ENCODE measurements at places on chromosomes 6 and 20.

- no peak for DNase-seq
Observed at GRCh38 chr20:1462834-1463233, 3.8 kb downstream of the NSFL1C start.

GRCh38 chr6:129766959-129767728, 57.2 kb upstream of the ARHGAP18 start:
- DNase-seq: no peak

GRCh38 chr6:145551164-145551563, 184.2 kb downstream of the EPM2A start:
- DNase-seq: no peak

GRCh38 chr6:4403828-4404227, 268.5 kb upstream of the ECI2 start:
- no peak for DNase-seq

GRCh38 chr20:1165941-1166340, 18.8 kb downstream of the TMEM74B start:
- DNase-seq: no peak

GRCh38 chr6:97150932-97151331, 132.1 kb downstream of the MMS22L start:
- no peak for DNase-seq

DNA sequence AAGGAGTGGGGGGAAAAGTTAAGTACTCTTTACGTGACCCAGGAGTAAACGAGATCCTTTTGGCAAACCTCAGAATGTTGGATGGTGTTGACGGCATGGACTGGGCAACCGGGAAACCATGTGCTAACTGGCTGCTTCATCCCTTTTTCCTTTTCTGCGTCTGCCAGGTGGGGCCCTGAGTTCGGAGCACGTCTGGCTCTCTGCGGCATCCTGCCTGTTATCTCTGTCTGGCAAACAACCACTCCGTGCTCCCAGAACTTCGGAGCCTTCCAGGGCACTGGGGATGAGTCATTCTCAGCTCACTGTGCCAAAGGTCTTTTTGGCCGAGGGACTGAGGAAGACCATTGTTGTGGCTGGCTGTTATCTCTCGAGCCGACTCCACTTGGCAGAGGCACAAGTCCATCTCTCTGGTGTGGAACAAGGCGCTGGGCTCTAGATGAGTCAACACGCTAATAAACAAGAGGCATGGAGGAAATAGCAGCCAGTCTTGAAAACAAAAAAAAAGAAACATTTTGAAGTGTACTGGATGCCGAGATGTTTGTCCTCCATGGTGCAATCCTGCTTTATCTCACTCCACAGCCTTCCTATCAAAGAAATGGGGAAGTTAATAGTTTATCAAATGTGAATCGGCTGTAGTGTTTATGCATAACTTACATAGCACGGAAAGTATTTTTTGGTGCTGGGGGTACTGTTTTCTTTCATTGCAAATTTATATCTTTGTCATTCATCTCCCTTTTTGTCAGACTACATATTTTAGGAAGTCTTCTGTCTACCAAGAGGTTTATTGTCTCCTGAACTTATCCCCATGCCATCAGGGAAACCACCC, 64.6 kb upstream of the TXNDC5 start:
- no peak for DNase-seq

- no peak for DNase-seq
Observed at GRCh38 chr6:18406955-18407749, 20.0 kb downstream of the RNF144B start.

- no peak for DNase-seq
Observed at GRCh38 chr20:32234135-32234808, 26.6 kb downstream of the POFUT1 start.

DNA sequence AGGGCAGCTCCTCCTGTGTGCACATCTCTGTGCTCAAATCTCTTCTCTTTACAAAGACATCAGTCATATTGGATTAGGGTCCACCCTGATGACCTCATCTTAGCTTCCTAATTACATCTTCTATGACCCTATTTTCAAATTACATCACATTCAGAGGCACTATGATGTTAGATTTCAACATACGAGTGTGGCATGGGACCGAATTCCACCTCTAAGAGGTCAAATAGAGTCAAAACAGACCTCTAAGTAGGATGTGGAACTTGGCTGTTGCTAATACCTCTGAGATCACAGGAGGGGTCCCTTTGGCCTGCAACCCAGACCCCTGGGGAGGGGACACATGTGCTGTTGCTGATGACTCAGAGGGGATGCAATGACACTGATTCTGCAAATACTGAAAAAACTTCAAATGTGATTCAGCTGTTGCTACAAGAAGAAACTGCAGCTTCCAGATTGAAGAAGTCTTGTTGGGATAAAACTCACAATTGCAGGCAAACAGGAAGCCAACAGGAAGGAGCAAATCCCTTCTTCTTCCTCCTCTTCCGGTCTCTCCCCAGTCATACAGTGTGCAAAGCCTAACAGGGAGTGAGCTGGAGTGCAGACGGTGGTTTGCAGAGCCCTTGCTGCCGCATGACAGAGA, 216.2 kb downstream of the MYLK4 start:
- DNase-seq: no peak

DNA sequence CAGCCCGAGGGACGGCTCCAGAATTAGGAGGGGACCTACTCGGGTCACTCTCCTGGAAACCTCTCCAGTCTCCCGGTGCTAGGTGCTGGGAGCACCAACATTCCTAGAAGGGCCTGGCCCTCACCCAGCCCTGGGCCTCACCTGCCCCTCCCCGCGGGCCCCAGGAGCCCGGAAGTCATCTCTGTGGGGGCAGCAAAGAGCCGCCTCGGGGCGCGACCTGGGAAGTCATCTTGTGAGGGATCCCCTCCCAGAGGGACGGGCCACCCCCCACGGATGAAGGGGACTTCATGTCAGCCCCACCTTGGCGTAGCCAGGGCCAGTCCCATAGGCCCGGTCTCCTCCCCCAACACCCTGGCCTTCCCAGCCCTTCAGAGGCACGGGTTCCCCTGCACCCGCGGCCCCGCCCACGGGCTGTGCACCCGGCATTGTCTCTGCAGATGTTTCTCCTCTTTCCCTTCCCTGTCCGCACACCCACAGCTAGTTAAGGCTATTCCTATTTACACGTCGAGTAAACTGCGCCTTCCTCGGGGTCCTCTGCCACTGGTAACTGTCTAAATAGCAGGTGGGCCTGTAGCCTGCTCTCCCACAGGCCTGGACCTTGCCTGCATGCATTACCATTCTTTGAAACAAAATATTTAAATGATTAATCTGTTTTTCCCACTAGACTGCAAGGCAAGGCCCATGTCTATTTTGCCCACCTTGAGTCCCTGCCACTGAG, 896 bp upstream of the RNASET2 start:
- DNase-seq: no peak

GRCh38 chr6:151054306-151054705, 185.5 kb upstream of the AKAP12 start:
- DNase-seq: no peak

- peak; percentile 33 for DNase-seq
Observed at GRCh38 chr6:25223490-25223991, 55.6 kb upstream of the CARMIL1 start.

DNA sequence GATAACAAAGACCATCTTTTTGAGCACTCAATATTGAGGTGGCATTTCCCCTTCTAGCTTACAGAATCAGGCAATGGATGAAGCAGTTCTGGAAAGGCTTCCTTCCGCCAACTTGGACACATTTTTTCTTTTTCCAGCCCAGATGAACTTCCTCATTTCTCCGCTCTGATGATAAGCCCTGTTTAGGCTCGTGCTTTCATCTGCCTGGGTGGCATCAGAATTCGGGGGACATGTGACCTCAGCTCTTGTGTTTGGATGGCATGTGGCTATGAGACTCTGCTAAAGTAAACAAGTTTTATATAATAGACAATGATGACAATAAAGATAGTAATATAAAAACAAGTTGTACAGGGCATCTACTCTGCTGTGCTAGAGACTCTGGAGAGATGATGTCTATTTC, 796.7 kb downstream of the DHX35 start:
- no peak for DNase-seq

GRCh38 chr6:13303668-13304017, 24.7 kb downstream of the TBC1D7 start:
- DNase-seq: no peak

DNA sequence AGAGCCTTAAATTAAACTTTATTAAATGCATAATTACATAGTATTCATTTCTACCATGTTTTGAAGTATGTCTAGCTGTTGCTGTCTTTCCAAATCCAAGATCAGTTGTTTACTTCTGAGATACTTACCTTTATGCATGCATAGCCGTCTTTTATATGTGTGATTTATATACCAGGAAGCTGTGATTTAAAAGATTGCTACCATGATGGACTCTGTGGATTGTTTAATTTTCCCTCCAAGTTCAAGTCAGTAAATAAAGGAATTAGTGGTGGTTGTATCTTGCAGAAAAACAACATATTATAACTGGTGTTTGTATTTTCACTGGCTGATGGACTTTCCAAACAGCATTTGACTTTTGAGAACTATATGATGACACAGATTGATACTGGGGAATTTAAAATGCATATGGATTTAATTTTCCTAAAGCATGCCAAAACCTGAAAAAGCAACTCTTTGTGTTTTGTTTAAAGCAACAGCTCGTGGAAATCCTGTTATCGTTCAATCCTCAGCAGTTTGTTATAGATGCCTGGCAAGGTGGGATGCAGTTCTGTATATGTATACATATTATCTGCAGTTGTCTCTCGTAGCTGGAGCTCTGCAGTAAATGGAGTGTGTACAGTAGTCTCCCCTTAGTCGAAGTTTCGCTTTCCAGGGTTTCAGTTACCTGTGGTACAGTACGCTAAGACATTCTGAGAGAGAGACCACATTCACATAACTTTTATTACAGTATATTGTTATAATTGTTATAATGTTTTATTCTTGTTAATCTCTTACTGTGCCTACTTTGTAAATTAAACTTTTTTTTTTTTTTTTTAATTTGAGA, 77.1 kb downstream of the CBFA2T2 start:
- no peak for DNase-seq

GRCh38 chr6:46014511-46015118, 1.0 kb downstream of the CLIC5 start:
- no peak for DNase-seq

Measured in stimulated activated CD8-positive, alpha-beta memory T cell treated with anti-CD3 and anti-CD28 coated beads, Interleukin-4, amount 100 ng/mL, for 1 hour (primary cell).